ENCODE measurements at places on chromosomes 2 and 18.

DNA sequence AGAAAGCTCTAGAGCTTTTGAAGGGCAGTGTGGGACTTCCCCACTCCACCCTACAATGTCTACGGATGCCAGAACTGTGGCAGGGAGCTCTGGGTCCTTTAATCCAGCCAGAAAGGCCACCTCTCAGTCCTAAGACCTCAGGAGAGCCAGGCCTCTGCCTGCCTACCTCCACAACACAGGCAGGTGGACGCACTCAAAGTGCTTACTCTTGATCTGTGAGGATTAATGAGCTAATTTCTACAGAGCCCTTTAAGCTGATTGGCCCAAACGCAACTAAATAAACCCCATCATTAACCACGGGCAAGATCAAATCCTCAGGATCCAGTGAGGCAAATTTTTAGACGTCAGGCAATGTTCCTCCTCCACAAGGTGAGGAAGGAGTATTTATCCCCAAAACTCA lies 8.1 kb downstream of the STK39 start:
- H3K4me3 ChIP-seq, result no peak overlapping the region
- DNase-seq, result no peak
- H3K36me3 ChIP-seq, result no peaks in the 10 kb centered on the region
- H3K27me3 ChIP-seq, result no peaks in the 10 kb centered on the region
- H3K27ac ChIP-seq, result no peak overlapping the region

GRCh38 chr2:128448331-128449225 lies 129.9 kb upstream of the HS6ST1 start:
- H3K4me3 ChIP-seq, result no peak overlapping the region
- no peak overlapping the region for H3K27ac ChIP-seq
- no peaks in the 10 kb centered on the region for H3K4me1 ChIP-seq
- H3K27me3 ChIP-seq, result no peaks in the 10 kb centered on the region
- DNase-seq, result no peak

DNA sequence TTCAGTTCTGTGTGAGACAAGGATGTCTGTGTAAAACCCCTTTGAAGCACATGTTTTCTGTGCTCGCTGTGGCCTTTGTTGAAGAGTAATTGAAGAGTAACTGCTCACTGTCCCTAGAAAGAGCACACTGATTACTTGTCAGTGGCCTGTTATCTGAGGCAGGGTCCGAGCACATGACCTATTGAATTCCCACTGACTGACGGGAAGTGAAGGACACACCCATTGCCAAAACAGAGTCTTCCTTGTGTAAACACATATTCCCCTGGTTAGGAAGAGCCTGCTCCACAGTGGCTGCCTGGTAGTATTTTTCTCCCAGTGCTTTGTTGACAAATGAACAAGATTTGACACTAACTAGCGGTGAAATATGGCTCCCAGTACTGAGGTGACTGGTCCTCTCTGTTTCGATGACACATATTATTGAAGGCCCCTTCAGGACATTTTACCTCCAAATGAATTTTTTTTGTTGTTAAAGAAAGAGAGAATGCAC lies 148.5 kb upstream of the GYPC start:
- peaks cover under 1% of the 10 kb centered on the region for H3K4me1 ChIP-seq
- DNase-seq, result peak; percentile 6
- H3K36me3 ChIP-seq, result no peaks in the 10 kb centered on the region
- H3K27ac ChIP-seq, result no peak overlapping the region

DNA sequence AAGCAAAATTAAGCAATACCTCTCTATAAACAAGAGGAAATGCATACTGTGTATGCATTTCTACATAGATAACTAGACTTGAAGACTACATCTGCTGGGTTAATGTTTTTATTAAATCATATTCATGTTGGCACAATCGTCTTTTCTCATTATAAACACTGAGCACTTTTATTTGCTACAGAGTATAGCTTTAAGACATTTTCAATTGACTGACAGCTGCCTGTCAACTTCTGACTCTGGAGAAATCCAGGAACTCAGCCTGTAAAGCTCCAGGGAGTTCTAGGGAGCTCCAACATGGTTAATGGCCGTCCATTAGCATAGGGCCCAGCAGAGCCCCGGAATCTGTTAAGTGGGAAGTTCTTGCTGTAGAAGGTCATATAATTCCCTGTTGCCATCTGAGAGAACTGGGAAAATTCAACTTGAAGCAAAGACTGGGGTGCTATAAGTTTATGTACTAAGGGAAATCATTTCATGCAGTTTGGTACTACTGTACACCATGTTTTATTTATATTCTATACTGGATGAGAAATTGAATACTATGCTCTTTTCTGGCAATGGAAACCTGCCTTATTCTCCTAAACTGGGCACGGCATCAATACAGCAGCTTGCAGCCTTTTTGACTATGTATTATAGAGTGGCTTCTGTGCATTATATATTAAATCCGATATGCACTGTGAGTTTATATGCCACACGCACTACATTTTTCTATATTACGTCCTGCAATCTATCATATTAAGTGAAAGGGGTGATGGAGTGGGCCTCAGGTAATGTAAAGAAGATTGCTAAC lies 243.5 kb upstream of the ZNF521 start:
- no peak overlapping the region for H3K4me3 ChIP-seq
- no peaks in the 10 kb centered on the region for H3K27me3 ChIP-seq
- no peaks in the 10 kb centered on the region for H3K4me1 ChIP-seq

DNA sequence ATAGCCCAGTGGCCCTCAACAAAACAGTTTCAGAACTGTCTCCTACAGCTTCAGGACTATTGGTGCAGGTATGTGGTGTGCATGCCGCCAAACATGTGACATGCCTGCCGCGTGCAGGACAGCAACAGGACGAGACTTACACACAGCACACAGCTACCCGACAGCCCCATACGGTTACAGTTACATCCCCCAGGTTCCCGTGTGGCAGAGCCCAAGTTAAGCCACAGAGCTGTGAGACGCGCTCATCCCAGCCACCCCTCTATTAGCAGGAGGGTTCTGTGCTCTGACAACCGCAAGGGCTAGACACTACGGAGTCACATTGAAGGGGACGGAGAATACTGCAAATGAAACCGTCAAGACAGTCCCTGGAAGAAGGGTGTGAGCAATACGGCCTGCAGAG lies 16.4 kb upstream of the TUBB6 start:
- peaks cover 20% of the 10 kb centered on the region for H3K4me1 ChIP-seq
- no peak for DNase-seq
- H3K36me3 ChIP-seq, result no peaks in the 10 kb centered on the region
- H3K27ac ChIP-seq, result no peak overlapping the region
- H3K4me3 ChIP-seq, result no peak overlapping the region

DNA sequence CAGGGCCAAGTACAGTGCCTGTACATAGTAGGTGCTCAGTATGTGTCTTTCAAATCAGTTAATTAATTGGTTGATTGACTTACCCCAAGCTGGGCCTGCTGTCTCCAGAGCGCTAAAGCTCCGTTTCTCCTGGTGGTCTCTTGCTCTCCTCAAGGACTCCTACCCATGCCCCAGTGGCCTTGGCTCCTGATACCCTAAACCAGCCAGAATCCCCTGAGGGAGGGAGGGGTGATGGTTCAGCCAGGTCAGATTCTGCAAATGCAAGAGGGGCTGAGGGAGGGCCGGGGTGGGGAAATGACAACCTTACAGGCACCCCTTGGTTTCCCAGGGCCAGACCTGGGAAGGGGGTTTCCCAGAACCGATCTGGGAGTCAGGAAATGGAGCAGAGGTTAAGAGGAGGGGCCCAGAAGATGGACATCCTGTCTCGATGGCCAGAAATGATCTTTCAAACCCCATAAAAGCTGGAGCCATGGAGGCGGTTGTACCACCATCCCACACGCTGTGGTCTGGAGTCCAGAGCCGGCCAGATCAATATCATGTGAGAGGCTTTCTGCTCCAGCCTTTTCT lies 209.1 kb downstream of the TNS1 start:
- DNase-seq, result no peak
- no peak overlapping the region for H3K27ac ChIP-seq
- H3K4me3 ChIP-seq, result no peak overlapping the region
- H3K27me3 ChIP-seq, result no peaks in the 10 kb centered on the region
- peaks cover 9% of the 10 kb centered on the region for H3K36me3 ChIP-seq

GRCh38 chr2:11656671-11657101 lies 13.3 kb downstream of the NTSR2 start:
- DNase-seq, result no peak
- H3K36me3 ChIP-seq, result no peaks in the 10 kb centered on the region
- H3K27me3 ChIP-seq, result peaks cover 41% of the 10 kb centered on the region
- no peak overlapping the region for H3K4me3 ChIP-seq
- H3K4me1 ChIP-seq, result no peaks in the 10 kb centered on the region
- H3K27ac ChIP-seq, result no peak overlapping the region

- no peaks in the 10 kb centered on the region for H3K36me3 ChIP-seq
- H3K27ac ChIP-seq, result no peak overlapping the region
- H3K4me1 ChIP-seq, result peaks cover 13% of the 10 kb centered on the region
- H3K27me3 ChIP-seq, result no peaks in the 10 kb centered on the region
- peak overlapping the region; percentile 94 for H3K4me3 ChIP-seq
These were observed 1.4 kb downstream of the TRIB2 start for GRCh38 chr2:12718015-12718671.

DNA sequence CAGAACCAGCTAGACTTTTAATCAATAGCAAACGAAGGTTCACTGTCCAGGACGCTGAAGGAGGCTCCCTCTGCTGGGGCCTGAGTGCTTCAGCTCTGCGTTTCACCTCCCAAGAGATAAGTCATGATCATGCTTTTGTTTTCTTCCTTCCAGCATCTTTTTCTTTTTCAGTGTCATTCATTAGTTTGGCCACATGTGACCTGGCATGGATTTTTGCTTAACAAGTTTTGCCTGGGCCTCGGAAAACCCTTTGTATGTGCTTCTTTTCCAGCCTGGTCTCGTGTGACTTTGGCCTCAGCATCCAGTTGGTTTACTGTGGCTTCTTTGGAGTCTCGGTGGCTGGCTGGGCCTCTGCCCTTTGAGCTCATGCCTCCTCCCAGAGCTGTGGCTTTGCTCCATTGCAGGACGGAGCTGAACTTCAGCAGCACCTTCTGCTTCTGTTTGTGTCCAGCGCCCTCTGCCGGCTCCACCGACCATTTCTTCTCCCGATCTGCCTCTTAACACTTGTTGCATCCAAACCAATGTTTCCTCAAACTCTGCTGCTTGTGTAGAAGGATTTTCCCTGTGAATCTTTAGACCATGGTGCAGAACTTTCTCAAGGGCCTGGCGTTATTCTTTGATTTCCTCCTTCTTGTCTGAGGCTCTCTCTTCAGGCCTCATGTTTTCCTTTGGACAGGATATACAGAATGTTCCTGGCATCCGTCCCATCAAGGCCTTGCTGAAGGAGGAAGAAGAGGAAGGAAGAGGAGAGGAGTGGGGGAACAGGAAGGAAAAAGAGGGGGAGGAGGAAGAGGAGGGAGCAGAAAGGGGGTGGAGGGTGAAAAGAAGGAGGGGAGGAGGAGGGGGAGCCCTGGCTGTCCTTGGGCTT lies 23.6 kb upstream of the HES6 start:
- peak; percentile 94 for DNase-seq
- no peak overlapping the region for H3K27ac ChIP-seq
- no peak overlapping the region for H3K4me3 ChIP-seq
- peaks cover 54% of the 10 kb centered on the region for H3K36me3 ChIP-seq
- H3K27me3 ChIP-seq, result no peaks in the 10 kb centered on the region
- peaks cover 26% of the 10 kb centered on the region for H3K4me1 ChIP-seq

- DNase-seq, result no peak
- peaks cover 48% of the 10 kb centered on the region for H3K27me3 ChIP-seq
- H3K27ac ChIP-seq, result no peak overlapping the region
- no peaks in the 10 kb centered on the region for H3K36me3 ChIP-seq
- peaks cover 5% of the 10 kb centered on the region for H3K4me1 ChIP-seq
These were observed 32.5 kb downstream of the GREB1 start for GRCh38 chr2:11566383-11566782.

DNA sequence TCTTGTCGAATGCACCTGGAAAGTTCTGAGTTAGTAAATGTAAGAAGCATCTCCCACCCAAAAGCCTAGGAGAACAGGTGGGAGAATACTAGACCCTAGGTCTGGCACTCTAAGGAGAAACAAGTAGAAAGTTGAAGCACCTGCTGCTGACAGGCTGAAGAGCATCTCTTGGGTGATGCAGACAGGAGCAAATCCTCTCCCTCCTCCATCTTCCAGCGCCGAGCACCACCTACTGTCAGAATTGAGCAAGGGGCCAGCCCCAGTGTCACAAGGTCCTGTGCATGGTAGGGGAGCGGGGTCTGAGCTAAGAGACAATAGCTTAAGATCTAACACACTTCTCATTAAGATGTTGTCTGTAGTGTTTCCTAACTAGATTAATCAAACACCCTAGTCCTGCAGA lies 52.9 kb downstream of the HK2 start:
- no peak overlapping the region for H3K4me3 ChIP-seq
- H3K4me1 ChIP-seq, result peaks cover 4% of the 10 kb centered on the region
- peaks cover 97% of the 10 kb centered on the region for H3K36me3 ChIP-seq
- H3K27me3 ChIP-seq, result no peaks in the 10 kb centered on the region

DNA sequence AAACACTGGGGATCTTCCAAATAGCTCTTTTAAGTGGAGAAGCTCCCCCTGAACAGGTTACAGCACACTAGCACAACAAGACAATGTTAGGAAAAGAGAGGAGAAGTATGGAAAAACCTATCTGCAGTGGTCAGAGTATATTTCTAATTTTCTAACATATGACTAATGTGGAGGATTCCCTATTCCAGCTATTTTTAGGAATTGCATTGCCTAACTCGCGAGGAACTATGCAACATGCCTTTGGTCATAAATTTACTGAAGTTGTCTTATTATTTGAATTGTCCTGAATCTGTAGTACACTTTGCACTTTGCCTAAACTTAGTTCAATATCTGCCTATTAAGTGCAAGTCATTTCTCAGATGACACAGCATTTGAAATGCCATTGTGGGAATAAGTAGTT lies 381.4 kb downstream of the CCDC85A start:
- DNase-seq, result peak; percentile 70
- H3K4me3 ChIP-seq, result no peak overlapping the region
- H3K27ac ChIP-seq, result no peak overlapping the region

DNA sequence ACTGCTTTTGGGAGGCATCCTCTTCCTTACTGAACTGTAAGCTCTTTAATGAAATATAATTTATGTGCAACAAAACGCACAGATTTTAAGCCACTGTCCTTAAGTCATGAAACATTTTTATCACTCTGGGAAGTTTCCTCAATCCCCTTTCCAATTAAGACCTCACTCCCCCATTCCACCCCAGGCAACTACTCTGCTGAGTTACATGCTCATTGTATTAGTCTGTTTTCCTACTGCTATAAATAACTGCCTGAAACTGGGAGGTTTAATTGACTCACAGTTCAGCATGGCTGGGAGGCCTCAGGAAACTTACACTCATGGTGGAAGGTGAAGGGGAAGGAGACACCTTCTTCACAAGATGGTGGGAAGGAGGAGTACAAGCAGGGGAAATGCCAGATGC lies 46.5 kb upstream of the KCNE4 start:
- DNase-seq, result peak; percentile 24
- H3K27ac ChIP-seq, result no peak overlapping the region
- H3K36me3 ChIP-seq, result no peaks in the 10 kb centered on the region
